Hematopoietic multipotent progenitor cell treated with erythropoietin and hydrocortisone succinate and interleukin-3 and kit ligand, for 8 days (in vitro differentiated cells): ENCODE measurements at places on chromosomes 16 and 17.

GRCh38 chr17:5555254-5555653, 29.1 kb downstream of the NLRP1 start:
- no peak for DNase-seq

DNA sequence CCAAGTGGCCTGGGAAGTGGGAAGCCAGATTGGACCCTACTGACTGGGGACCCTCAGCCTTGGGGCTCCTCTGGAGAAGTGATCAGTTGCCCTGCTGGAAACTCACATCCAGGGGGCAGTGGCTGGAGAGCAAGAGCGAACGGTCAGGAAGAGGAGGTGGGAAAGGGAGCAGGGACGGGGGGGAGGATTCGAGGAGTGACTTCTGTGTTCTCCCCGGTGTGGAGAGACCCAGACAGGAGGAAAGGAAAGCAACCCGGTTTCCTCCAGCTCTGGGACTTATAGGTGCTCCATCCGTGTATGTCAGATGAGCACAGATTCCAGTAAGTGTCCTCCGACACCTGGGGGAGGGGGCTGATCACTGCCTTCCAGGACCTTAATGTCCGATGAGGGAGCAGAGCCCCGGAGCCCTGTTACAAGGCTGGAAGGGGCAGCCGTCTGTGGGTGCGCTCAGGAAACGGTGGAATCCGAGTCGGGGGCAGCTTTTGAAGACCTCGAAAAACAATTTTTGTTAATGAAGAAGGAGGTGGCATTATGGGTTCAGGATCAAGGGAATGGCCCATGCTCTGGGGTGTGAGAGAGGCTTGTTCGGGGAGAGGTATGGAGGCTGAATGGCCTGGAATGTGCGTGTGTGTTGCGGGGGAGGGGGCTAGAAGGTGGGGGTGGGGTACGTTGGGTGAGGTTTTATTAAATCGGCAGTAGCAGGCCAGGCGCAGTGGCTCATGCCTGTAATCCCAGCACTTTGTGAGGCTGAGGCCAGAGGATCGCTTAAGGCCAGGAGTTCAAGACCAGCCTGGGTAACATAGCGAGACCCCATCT, 34.8 kb upstream of the NDRG4 start:
- DNase-seq = no peak

GRCh38 chr17:62180772-62181171, 115.7 kb upstream of the MED13 start:
- no peak for DNase-seq

DNA sequence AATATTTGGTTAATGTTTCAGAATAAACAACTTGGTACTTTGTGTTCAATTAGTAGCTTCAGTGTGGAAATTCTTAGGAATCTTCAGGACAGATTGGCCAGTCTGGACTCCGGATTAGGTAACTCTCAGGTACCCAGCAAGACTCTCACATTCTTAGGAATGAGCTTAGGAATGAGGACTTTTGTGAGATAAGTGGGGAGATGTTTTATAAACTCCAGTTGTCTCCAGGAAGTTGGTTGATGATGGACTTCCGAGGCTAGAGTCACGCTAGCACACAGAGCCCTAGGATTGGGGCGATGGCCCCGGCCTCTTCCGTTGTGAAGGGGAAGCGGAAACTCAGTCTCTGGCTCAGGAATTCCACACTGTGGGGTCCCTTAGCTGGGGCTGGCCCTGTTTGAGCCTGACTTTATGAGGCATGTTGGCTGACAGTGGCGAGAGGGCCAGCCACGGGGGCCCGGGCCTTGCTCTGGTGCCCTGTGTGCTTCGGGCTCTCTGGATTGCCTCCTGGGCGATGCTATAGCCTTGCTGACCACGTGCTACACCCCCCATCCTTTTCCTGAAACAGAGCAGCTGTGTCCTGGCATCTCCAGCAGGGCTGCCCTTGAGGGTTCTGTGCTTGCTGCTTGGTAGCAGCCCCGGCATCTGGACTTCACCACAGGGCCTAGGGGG, 32.4 kb downstream of the RAB11FIP3 start:
- DNase-seq = no peak

DNA sequence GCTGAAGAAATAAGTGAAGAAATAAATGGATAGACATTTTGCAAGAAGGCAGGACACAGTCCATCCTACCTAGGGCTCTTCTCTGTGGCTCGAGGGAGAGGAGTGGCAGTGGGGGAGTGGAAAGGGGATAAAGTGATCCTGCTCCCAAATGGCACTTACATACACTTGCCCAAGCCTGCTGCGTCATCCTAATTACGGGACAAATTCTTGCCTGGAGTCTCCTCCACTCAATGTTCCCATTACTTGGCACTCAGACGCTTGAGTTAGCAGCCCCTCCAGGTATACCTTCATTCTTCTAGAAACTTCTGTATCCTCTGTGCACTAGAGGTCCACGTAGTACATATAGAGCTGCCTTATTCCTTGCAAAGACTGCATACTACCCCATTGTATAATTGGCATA, 15.7 kb upstream of the MAP3K14 start:
- DNase-seq = no peak

DNA sequence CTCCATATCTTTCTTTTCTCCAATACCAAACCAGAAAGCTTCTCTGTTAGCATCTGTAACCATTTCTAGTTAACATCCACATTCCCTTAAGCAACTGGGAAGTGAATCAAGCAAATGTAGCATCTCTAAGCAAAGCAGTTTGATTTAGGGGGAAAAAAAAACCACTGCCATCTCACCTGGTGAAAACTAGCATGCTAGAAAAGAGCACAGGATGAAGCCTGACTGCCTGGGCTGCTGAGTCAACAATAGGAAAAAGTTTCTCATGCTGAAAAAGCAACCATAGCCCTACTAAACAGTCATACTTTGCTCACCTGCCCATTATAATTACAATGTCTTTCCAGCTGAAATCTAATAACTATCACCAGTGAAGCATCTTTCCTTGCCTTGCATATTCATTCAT, 139.3 kb downstream of the ANKFN1 start:
- DNase-seq = no peak

DNA sequence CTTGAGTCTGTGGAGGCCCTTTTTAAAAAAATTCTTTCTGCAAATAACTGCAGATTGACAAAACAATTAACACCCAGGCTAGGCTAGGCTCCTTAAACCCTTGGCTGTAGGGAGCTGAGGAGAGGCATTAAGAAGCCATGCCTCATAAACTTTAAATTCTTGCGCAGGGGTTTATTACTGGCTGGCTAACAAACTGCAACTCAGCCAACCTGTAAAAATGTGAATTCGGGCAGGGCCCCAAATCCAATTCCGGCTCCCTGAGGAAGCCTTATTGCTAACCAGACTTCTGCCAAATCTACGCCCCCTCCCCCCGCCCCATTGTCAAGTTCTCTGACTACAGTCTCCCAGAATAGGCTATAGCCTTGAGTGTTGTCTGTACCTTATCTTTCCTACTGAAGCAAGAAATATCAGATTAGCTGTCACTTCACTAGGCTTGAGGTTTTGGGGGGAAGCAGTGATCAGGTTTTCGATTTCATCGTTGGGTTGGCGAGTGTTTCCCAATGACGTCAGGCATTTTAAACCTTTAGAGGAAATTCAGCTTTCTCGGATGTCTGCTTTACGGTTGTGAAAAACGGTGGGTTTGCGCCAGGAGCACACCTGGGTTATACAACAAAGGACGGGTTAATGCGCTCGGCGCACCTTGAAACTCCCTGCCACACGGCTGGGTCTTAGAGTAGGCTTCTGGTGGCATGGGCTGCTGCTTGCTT, 2.0 kb downstream of the CDH3 start:
- DNase-seq = no peak

GRCh38 chr17:42441371-42442195, 17.1 kb upstream of the ATP6V0A1 start:
- DNase-seq = no peak

DNA sequence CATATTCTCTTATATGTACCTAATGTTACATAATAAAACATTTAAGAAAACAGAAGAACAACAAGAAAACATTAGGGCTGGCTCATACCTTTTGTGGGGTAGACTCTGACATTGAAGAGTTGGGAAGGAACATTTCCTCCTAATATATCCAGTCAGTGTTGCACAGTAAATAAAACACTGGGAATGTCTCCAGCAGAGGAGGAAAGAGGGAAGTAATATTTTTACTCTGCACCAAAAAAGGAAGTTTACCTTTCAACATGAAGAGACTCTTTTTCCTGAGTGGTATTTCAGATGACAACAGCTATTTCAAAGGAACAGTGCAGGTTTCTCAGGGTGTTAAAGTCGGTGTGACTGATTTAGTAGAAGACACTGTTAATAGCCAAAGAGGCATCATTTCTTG, 31.9 kb downstream of the EPN2 start:
- DNase-seq = no peak

DNA sequence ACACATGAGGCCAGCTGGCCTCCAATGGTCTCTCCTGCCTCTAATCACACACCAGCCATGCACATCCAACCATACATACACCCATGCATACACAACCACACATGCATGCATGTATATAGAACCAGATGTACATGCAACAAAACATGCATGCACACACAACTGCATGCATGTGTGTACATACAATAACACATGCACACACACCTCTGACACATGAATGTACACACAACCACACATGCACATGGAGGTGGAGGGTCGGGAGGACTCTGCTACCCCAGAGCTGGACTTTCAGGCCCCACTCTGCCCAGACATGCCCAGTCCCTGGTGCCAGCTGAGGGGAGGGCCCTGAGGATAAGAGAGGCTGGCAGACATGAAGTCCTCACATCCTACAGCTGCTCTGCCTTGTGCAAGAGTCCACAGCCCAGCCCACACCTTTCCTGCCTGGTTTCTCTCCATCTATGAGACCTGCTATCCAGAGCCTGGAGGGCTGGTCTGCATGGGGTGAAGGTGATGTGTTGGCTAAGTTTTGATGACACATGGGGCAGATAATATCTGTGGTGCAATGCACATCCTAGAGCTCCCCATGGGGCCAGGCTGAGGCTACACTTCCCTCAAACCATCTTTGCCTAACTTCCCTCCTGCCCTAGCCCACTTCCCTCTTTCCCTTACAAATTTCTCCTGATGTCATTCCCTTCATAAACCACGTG, 50.9 kb upstream of the SDK2 start:
- no peak for DNase-seq

DNA sequence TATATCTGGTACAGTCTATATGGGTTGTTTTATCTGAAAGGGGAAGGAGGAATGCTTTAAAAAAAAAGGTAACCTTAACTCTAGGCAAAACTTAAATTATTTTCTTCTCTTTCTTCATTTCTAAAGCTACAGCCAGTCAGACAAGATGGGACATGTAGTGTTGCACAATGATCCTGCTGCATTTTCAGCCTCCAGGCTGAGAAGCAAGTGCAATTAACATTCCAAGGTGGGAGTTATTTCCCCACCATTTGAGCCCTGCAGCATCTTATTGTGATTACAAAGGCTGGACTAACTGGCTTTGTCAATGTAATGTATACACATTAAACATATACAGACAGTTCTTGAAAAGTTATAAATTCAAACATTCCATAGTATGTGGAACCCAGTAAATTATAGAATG, 22.6 kb upstream of the NF1 start:
- DNase-seq = no peak

- no peak for DNase-seq
Measured at GRCh38 chr16:24978370-24978914, 36.7 kb downstream of the ARHGAP17 start.

DNA sequence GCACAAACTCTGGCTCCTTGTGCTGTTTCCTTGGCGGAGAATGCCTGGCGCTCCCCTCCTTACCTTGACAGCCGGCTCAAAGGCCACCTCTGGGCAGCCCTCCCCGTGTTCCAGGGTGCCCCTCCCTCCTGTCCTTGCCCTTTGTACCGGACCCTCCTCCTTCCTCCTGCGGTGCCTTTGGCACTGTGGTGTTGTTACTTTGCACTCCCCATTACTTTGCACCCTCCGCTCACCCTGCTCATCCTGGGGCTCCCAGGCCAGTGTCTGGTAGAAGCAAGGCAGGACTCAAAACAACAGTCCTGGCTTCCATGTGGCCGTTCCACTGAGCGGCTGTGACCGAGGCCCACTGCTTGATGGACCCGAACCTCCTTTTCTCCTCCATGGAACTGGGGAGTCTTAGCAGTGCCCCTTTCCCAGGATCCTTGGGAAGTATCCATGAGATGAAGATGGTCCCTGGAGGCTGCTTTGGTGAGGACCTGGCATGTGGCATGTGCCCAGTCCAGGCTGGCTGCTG, 147.8 kb downstream of the CMIP start:
- DNase-seq = no peak

DNA sequence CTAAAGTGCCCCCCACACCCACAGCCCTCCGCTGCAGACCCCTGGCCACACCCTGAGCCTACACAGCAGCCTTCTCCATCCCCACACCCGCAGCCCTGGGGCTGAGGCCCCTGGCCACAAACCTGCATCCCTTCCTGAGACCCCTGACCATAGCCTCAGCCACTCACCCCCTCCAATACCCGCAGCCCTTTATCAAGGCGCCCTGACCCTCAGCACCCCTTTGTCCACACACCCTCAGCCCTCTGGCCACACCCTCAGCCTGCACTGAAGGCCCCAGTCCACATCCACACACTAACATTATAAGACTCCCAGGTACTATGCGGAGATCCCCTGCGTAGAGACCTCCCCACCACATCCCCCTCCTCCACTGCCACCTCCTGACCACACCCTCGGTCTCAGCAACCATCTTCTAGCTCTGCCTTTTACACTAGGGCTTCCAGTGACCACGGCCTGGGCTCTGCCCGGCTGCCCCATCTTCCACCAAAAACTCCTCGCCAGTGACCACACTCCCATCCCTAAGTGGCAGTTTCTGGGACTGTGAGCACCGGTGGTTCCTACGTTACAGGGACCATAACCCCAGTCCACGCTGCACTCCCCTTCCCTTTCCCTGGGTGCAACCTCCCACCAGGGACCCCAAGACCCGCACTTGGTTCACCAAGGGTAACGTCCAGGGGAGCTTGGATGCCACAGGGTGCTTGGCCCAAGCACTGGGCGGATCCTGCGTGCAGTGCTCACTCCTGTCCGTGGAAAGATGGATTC, 818 bp downstream of the TPPP3 start:
- DNase-seq = no peak

DNA sequence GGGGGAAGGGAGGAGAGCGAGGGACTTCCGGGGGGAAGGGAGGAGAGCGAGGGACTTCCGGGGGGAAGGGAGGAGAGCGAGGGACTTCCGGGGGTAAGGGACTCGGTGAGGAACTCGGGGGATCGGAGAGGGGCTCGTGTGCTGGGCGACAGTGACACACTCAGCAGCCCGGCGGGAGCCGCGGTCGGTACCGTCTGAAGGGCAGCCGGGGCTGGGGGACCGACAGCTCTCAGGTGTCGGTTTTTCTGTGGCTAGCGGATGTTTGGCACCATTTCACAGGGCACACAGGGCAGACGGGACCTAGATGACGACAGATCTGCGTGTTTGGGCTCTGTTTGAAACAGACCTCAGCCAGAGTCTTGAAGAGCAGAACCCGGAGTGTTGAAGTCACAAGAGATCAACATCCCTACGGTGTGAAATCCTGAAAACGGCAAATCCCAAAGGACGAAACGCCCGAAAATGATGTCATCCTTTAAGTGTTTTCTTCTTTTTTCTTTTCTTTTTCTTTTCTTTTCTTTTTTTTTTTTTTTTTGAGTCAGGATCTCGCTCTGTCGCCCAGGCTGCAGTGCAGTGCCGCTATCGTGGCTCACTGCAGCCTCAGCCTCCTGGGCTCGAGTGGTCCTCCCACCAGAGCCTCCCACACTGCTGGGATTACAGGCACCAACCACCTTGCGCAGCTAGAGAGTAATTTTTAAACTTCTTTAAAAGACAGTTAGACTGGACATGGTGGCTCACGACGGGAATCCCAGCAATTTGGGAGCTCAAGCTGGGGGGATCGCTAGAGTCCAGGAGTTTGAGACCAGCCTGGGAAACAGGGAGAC, 23.9 kb downstream of the ZNF778 start:
- peak; percentile 78 for DNase-seq
